ENCODE measurements at places on chromosomes 1 and 21.

DNA sequence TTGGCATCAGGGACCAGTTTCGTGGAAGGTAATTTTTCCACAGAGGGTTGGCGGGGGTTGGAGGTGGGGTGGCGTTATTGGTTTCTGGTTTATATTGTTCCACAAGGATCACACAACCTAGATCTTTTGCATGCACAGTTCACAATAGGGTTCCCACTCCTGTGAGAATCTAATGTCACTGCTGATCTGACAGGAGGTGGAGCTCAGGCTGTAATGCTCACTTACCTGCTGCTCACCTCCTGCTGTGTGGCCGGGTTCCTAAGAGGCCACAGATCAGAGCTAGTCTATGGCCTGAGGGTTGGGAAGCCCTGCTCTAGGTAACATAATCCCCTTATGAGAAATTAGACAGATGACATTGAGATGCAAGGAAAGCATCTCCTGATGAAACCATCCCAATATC lies 12.6 kb downstream of the GBP5 start:
- no peak for DNase-seq
- H3K27ac ChIP-seq = no peak overlapping the region
- no peaks in the 10 kb centered on the region for H3K36me3 ChIP-seq
- no peaks in the 10 kb centered on the region for H3K4me1 ChIP-seq
- no peaks in the 10 kb centered on the region for H3K27me3 ChIP-seq

DNA sequence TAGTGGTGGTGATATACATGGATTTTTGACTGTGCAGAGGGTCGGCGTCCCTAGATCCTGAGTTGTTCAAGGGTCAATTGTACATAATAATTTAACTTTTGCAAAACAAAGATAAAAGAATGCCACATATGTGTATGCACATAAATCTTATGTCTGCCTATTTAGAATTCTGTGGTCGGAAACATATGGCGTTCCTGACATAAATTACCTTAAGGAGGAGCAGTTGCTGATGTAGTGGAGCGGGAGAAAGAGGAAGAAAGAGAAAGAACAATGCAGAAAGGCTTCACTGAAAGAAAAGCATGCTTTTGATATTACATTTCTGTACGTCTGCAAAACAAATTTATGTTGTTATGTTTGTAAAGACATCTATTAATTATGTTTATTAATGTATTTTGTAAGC lies 40.0 kb downstream of the S1PR1 start:
- DNase-seq = no peak
- H3K4me3 ChIP-seq = no peak overlapping the region
- H3K27me3 ChIP-seq = peaks cover 21% of the 10 kb centered on the region
- H3K4me1 ChIP-seq = no peaks in the 10 kb centered on the region
- no peak overlapping the region for H3K27ac ChIP-seq

- H3K36me3 ChIP-seq = peaks cover 6% of the 10 kb centered on the region
- no peak overlapping the region for H3K4me3 ChIP-seq
- DNase-seq = no peak
- H3K27ac ChIP-seq = no peak overlapping the region
Measured at GRCh38 chr1:238370599-238370998, 479.9 kb upstream of the ZP4 start.

DNA sequence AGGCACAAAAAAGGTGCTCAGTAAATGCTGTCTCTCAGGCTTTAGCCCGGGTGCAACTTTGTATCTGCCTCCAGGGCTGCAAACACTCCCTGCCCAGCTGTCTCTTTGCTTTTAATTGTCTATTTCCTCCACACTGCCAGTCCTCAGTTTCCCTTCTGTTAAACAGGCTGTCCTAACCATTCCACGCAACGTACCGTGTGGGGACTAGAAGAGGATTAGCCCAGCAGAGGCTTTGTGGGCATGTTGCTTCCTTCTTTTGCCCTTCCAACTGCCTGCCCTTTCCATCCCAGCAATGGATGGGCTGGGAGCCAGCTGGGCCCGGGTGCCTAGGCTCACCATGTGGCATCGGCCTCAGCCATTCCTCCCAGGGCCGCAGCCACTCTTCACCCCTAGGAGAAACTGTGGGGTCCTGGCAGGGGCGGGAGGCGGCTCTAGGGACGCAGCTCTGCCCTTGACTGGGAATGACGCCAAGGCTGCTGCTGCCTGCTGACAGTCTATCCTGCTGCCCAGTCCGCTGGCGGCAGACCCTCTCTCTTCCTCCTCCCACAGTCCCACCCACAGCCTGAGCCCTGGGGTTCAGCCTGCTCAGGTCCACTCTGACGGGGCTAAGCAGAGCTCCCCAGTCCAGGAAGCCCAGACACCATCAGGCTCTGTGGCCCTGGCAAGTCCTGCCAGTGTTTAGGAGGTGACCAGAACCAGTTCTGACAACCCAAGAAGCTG lies 40.6 kb upstream of the LRP8 start:
- H3K4me1 ChIP-seq = no peaks in the 10 kb centered on the region
- H3K27me3 ChIP-seq = peaks cover 54% of the 10 kb centered on the region
- no peak overlapping the region for H3K4me3 ChIP-seq

DNA sequence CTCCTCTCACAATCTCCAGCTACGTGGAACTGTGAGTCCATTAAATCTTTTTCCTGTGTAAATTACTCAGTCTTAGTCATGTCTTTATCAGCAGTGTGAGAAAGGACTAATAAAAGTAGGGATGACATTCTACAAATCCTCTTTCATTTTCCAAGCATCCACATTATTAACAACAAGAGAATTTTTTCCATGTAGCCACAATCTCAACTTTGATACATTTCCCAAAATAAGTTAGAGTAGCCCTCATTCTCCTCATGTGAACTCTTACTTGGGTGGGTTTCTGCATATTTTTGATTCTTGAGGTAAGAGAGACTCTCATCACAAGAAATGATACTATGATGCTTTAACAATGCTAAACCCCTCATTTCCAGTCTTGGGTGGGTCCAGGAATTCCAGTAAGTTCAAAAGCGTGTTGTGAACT lies 52.8 kb downstream of the TNFSF18 start:
- H3K27me3 ChIP-seq = no peaks in the 10 kb centered on the region
- peak; percentile 60 for DNase-seq
- H3K4me1 ChIP-seq = peaks cover 53% of the 10 kb centered on the region
- peak overlapping the region; percentile 86 for H3K27ac ChIP-seq

DNA sequence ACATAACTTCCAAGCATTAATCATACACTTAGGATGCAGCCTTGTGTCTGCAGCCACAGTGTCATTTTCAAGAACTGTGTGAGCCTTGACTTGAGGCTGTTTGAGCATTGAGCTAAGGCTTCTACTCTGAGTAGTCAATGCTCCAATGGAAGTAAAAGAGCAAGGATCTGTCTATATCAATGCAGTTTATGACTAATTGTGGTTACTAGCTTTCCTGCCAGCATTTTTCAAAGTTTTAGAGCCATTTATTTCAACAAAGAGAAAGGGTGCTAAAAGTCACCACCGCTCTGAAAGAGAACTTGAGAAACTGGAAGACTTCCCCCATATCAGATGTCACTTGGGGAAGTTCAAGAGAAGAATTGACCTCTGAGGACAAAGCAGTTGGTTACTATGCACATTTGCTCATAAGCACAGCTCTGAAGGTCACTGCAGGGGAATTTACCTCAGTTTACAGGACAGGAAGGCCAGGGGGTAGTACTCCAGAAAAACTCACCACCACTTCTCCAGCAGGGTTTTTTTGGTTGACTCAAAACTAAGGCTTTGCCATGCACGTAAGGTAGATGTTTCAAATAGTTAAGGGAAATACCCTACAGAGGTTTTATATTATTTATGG lies 24.5 kb upstream of the RGS1 start:
- no peaks in the 10 kb centered on the region for H3K27me3 ChIP-seq
- no peaks in the 10 kb centered on the region for H3K36me3 ChIP-seq
- peak overlapping the region; percentile 65 for H3K4me3 ChIP-seq
- H3K4me1 ChIP-seq = peaks cover 62% of the 10 kb centered on the region
- peak overlapping the region; percentile 88 for H3K27ac ChIP-seq

Data from HFFc6 (cell line).